ENCODE measurements at places on chromosomes 4 and X.

DNA sequence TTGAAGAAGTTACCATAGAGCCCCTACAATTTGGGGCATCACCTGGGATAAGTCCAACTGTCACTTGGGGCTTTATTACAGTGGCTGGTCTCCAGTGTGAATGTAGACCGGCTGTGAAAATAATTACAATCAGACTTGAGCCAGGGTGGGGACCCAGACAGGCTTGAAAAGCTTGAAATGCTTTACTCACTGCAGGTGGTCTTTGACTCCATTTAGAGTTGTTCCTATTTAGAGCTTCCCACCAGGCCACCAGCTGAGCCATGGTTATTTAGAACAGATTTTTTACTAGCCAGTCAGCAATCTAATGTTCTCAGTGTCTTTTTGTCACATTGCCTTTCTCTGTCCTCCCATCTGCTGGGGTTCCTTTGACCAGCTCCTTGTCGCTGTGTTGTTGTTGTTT is 5.7 kb downstream of the ARHGAP10 start:
- DNase-seq: no peak

DNA sequence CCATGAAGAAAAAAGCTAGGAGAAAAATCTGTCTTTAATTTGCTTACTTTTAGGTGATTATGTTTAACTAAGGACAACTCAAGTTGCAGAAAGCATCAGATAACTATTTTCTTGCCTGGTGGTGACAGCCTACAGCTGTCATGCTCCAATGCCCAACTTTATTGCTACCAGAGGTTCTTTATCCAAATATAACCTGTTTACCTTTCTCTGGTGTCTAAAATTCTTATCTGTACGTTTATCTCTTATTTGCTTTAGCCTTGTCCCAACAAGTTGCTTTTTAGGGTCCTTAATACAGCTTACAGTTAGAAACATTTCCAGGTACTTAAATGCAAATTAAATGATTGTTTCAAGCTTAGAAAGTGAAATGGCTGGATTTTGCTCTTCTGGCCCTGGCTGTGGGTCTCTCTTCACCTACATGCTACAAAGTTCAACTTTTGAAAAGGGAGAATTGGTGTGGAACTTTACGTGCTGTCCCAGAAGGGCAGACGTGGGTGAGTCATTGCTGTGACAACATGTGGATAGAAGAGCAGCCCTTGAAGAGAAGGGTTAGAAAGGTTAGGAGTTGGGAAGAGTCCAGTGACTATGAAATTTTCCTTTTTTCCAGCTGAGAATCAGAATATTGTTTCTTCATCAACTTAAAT is 60.7 kb downstream of the HPGD start:
- no peak for DNase-seq

GRCh38 chr4:123233136-123233768 is 163.3 kb upstream of the SPRY1 start:
- peak; percentile 50 for DNase-seq

DNA sequence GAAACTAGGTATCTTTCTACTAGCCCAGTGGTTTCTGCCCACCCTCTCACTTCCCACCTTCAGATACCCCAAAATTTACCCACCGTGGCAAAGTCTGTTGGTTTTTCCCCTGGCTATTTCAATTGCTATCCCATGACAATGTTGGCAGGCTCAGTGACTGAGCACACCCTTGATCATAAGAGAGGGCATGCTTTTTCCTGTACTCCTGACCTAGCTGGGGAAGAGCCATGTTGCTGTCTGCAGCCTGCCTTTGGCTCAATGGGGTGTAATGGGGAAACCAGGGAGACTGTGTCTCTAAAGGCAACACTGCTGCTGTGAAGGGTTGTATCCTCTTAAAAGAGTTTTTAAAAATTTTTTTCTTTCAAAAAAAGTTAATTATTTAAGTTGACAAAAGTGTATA is 90.4 kb upstream of the CITED1 start:
- DNase-seq: no peak

DNA sequence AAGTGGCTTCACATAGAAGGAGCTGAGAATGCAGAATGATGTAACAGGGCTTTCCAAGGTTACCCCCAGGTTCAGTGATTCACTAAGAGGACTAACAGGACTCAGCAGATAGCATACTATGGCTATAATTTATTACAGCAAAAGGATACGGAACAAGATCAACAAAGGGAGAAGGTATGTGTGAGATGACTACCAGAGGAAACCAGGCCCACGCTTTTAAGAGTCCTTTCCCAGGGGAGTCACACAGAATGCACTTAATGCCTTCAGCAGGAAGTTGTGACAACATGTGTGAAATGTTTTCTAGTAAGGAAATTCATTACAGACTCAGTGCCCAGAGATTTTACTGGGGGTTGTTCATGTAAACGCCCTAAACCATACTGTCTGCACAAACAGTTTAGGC is 373.6 kb upstream of the MAGEB2 start:
- no peak for DNase-seq

DNA sequence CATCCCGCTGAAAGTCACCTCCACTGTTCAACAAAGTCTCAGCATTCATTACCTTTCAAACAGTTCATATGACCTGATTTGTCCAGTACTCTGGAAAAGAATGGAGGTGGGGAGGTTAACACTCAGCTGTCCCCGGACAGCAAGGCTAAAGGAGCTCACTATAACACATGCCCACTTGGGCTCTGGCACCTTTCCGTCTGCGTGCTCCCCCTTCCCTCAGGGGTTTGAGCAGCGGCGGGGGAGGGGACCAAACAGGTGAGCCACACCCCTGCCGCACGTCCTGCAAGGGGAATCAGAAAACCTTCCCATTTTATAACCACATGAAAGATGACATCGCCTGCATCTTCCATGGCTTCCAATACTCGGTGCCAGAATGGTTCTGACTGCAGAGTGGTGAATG is 39.9 kb upstream of the NFXL1 start:
- no peak for DNase-seq

GRCh38 chr4:31415629-31416028 is 695.5 kb downstream of the PCDH7 start:
- DNase-seq: no peak

DNA sequence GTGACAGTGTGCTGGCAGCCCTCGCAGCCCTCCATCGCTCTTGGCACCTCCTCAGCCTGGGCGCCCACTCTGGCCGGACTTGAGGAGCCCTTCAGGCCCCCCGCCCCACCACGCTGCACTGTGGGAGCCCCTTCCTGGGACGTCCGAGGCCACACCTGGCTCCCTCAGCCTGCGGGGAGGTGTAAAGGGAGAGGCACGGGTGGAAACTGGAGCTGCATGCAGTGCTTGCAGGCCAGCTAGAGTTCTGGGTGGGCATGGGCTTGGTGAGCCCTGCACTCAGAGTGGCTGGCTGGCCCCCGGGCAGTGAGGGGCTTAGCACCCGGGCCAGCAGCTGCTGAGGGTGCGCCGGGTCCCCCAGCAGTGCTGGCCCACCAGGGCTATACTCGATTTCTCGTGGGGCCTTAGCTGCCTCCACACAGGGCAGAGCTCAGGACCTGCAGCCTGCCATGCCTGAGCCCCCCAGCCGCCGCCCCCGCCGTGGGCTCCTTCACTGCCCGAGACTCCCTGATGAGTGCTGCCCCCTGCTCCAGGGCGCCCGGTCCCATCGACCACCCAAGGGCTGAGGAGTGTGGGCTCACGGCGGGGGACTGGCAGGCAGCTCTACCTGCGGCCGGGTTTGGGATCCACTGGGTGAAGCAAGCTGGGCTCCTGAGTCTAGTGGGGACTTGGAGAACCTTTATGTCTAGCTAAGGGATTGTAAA is 1672.7 kb upstream of the PCDH7 start:
- DNase-seq: no peak

GRCh38 chr4:47704693-47705325 is 133.1 kb downstream of the CORIN start:
- no peak for DNase-seq

GRCh38 chr4:5370286-5370685 is 319.0 kb downstream of the STK32B start:
- no peak for DNase-seq

DNA sequence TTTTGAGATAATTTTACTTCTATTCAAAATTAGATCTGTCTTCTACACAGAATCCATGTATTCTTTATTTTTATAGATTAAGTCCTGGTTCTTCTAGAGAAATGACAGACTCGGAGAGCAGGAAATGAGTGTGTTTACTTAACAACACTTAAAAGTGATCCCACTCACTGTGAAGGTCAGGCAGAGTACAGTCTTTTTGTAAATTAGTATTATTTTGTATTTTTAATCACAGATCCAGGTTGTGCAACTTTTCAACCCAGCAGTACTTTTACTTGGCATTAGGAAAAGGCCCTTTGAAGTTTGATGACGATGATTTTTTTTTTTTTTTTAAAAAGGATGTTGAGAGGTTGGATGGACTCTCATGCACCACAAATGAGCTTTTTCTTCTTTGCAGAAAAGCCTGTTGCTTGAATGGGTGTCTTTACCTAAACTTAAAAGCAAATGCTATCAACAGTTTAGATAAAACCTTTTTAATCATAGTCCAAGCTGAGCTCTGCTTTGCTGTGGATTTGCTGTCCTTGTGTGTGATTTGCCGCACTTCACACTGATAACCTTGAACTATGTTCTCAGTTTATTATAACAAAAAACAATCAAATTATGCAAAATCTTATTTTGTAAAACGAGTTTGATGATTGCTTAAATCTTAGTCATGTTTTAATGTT is 114.1 kb downstream of the MXRA5 start:
- no peak for DNase-seq

DNA sequence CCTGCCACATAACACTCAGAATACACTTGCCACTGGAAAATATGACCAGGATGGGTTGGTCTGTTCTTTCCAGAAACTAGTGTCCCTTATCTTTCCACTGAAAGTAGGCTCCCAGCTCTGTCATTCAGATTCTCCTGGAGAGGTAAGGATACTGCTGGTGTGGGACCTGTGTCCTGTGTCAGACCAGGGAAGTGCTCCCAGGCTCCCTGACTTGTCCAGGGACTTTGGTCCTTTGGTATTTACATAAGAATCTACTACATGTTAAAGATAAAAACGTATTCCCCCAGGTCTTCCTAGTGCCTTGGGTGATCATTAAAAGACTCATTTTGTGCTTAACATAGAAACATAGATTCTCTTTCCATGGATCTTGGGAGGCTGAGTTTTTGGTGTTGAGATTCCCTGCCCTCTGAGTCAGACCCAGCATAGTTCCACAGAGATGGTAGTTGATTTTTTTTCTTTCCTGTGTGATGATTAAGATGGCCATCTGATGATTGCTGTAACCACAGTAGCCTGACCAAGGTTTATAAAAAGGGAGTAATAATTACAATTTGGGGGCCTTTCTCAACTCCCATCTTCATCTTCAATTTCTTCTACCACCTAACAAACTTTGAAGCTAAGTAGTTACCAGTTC is 159.8 kb upstream of the JADE1 start:
- DNase-seq: no peak

- DNase-seq: no peak
Observed at GRCh38 chr4:120659616-120660170, 262.8 kb downstream of the PRDM5 start.

Data from bone marrow (tissue), 2 donors.